NCI-H1092 treated with DMSO at 0.1 percent for 48 hours (cell line): ENCODE measurements at places on chromosomes 5 and 9.
A peak's percentile ranks its signal among the peaks of the same experiment; 100 is the strongest.

DNA sequence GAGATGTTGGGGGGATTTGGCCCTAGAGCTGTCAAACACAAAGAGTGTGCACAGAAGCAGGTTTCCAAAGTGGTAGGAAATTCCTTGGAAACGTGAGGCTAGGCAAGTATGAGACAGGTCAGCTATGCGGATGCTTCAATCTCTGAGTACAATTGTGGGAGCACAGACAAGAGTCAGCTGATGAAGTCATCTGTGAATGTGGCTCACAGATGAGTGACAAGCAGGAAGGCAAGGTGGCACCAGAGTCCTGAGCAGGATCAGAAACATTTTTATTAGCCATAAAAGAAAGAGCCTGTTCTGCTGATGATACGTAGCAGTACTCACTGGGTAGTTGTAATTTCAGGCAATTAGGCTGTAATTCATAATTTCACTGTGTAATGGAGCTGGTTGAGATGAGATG is 117.0 kb downstream of the DCP2 start:
- DNase-seq, result no peak

- no peak for DNase-seq
These were observed 2.9 kb upstream of the SLC4A9 start for GRCh38 chr5:140356853-140357725.

- no peak for DNase-seq
These were observed 33.4 kb downstream of the CREBRF start for GRCh38 chr5:173089581-173089980.

DNA sequence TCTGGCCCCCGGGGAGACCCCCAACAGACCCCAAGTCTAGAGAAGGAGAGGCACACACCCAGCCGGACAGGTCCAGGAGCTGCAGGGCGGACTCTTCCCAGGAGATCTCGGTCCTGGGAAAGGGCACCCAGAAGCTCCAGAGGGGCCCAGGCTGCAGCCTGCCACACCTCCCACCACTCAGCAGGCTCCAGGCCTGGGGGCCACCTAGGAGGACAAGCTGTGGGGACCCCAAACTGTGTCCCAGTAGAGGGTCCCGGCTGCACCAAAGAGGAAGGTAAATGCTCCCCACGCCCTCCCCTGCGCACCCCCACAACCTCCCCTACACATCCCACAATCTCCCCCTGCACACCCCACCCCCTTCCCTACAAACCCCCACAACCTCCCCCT is 48.5 kb downstream of the PLEKHG4B start:
- DNase-seq, result no peak

DNA sequence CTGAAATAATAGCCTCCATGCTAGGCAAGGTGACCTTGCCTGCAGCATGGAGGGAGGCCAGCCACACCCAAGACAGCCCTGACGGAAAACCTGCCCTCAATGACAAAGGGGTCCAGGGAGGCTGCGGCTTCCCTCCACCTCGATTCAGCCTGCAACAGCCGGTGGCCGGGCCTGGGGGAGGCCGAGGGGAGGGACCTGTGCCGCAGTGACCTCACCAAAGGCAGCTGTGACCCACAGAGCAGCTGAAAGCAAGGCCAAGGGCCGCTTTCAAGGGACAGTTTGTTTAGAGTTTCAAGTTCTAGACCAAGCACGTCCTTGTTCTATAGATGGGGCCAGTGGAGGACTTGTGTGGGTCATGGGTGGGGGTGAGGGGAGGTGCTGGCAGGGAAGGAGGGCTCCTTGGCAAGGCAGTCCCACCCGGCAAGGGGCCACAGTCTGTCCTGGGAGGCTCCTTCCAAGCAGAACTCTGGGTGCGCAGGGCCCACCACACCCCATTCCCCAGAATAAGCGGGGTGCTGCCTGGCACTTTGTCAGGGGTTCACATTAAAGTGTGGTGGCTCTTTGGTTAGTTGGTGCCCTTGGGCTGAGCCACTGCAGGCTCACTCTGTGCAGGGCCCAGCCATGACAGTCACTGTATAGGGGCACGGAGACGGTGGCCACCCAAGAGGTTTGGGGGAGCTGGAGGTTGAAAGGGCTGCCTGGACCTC is 226.5 kb downstream of the FANCC start:
- no peak for DNase-seq

- no peak for DNase-seq
These were observed 66.4 kb upstream of the PIK3R1 start for GRCh38 chr5:68149189-68149588.

DNA sequence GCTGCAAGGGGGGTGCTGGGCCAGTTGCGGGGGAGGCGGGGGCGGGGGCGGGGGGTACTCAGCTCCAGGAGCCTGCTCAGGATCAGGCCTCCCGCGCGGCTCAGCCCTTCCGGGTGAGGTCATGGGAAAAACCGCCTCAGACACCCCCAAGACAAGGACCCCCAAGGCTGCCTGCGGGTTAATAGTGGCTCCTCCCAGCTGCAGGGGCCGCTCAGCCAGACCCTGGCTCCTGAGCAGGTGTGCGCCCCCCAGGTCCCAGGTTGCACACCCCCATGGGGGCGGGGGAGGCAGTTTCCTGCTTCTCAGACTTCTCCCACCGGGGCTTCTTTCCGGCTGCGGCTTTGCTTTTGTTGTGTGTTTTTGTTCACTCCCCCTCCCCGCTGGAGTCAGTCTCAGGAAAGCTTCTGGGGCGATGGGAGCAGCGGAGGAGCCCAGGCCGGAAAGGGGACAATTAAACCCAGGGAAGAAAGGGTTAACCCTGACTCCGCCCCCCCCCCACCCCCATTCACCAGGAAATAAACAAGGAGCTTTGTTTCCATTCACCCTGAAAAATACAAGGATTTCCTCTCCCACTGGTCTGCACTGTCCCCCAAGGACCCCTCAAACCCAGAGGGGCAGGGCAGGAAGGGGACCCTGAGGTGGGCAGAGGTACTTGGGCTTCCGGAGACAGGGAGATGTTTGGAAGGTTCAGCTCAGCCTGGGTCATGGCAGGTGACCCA is 42.3 kb upstream of the NOTCH1 start:
- no peak for DNase-seq

DNA sequence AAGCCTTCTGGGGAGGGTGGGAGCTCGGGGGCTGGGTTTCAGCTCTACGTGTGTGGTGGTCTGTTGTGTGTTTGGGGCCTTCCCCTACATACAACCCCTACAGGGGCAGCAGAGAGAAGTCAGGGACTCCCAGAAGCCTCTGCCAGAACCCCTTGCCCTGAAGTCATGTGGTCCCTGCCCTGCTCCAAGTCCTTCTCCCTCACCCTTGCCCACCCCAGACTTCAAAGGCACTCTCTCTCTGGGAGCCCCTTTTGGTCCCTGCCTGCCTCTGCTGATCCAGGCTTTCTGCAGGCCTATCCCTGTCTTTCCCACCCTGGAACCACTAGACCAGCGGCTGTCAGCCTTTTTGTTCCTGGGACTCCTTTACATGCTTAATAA is 61.1 kb upstream of the PSD2 start:
- no peak for DNase-seq

DNA sequence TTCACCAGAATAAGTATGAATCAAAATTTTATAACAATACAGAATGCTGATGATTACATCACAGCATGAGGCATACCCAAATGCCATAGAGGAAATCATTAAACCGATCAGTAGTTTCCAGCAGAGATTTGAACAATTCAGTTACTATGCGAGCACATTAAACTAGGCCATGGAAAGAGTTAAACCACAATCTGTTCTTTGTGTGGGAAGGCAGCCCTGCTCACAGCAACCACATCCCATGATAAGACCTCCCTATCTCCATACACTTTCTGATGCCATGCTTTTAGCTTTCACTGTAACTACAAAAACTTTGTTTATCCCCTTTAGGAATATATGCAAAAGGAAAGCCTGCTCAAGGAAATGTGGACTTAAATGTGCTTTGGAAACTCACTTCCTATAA is 4.5 kb downstream of the NFIB start:
- no peak for DNase-seq

DNA sequence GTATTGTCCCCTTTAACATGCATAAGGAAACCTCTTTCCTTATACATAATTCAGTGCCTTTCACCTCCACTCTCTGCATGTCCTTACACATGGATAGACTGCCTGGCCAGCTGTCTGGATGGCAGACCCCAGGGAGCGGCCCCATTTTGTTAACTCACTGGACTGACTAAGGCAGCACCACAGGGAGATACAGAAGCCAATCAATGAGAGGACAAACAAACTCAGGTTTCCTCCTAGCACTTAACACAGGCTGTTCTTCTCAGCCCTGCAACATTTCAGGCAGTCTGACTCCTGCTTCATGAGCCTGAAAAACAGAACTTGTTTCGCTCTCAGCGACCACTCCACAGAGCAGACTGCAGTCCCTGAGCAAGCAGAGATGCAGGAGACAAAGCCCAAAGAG is 135.4 kb upstream of the RASEF start:
- DNase-seq, result peak; percentile 47

- no peak for DNase-seq
These were observed 558.3 kb downstream of the PTPRD start for GRCh38 chr9:10054456-10054855.
